ENCODE measurements at places on chromosomes 6 and 20. TPM values are rescaled to one million over a fixed set of nuclear protein-coding genes. Genes with fewer than 3 reads are reported as not detected.

CD109 gene
- total RNA-seq, result 5.0 TPM

ME1 gene
- total RNA-seq, result 2.1 TPM

STMND1 gene
- 0.05 TPM for total RNA-seq

IL17F gene
- 0.24 TPM for total RNA-seq

TAP2 gene
- 29.7 TPM for total RNA-seq

PSMG4 gene
- 27.1 TPM for total RNA-seq

BPI gene
- total RNA-seq, result 2.1 TPM

DNA sequence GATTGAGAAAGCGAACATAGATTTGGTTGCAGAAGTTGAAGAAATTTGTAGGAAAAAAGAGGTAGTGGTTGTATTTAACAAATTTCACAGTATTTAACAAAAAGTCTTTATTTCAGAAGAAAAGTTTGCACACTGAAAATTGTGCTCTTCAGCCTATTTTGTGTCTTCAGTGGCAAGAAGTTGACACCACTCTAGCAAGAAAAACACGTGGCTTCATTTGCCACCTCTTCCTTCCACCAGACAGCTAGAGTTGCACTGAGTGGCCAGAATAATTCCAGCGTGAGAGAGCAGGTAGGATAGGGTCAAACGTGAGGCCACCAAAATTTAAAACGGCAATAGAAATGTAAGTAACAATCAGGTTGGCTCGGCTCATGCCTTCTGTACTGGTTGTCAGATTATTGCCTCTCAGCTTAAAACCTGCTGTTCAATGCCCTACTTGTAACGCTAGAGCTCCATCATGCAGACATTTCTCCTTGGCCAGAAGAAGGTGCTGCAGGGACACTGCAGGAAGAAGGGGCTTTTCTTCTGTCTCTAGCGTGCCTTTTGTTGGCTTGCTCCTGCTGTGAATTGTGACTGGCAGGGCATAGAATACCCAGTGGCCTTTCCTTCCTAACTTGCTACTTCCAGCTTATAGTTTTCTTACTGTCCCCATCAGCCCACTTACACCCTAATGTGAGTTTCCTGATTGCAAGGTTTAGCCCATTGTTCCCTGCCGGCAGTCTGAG is 12.1 kb downstream of the TRAPPC3L start:
- no peak for DNase-seq

DNA sequence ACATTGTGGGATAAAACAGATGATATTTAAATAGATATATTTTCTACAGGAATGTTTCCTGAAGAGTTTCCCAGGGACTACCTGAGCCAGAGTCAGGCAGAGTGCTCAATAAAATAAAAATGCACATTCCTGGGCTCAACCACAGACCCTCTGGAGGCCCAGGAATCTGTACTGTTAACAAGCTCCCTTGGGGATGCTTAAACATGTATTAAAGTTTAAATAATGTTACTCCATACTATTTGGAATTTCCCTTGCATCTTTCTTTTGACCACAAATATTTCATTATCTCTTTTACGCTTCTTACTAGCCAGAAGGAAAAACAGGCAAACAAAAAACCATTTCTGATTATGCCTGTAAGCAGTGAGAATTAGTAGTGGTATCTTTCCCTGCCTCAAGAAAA is 42.3 kb downstream of the GPR63 start:
- DNase-seq, result no peak

- DNase-seq, result no peak
These were observed 7.2 kb downstream of the TPX2 start for GRCh38 chr20:31746068-31746878.

GRCh38 chr6:6105472-6106036 is 98.8 kb upstream of the NRN1 start:
- DNase-seq, result no peak

GRCh38 chr6:158625881-158626305 is 18.6 kb downstream of the DYNLT1 start:
- no peak for DNase-seq

GRCh38 chr20:38250609-38251008 is 9.9 kb downstream of the KIAA1755 start:
- no peak for DNase-seq

GRCh38 chr20:25274891-25275812 is 27.3 kb downstream of the PYGB start:
- DNase-seq, result no peak

DNA sequence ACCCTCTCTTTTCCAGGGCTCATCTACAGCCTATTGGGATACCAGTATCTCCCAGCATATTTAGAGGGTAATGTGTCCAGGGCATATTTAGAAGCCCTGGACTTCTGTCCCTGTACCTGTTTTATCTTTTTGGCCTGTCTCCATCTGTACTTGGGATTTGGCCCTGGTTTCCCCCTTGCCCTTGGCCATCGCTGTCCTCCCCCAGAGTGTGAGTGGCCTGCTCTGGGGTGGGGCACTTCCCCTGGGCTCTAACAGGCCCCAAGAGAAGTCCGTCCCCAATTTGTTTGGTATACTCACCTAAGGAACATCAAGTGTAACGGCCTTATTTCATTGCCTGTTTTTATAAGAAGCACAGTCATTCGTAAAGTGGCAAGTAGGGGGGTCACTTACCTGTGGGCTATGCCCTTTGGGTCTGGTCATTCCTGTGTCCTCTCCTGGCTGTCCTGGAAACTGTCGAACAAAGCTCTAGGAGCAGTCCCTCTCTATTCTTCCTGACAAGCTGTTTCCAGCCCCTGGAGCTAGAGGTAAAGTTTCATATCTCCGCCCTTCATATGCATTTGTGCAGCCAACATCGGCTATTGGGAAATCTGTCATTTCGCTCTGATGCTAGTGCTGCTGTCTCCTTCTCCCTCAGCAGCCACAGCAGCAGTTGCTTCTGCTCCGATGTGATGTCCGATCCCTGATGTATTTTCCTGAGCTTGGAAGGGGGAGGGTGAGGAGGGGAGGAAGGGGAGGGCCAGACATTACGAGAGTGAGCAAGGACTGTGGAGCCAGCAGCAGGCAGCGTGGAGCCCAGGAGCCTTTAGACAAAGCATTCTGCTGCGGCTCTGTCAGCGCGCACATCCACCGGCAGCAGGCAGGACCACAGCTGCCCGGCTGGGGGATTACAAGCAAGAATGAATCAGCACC is 83.4 kb downstream of the TCP11 start:
- no peak for DNase-seq

GRCh38 chr20:62584671-62585460 is 57.4 kb upstream of the SLCO4A1 start:
- no peak for DNase-seq
